Tongue (tissue), 3 donors: ENCODE measurements at places on chromosomes 11 and 22.

GRCh38 chr11:10382518-10382917 is 72.5 kb upstream of the AMPD3 start:
- no peak for DNase-seq

DNA sequence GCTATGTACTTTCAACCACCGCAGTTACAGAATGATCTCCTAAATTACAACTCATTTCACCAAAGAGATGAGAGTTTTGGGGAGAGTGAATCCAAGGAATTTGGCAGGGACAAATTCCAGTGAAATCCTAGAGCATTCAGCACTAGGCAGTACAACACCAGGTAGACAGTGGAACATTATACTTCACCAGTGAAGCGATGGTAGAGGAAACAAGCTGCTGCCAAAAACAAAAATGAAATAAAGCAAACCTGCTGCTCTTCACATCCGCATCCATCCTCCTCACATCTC is 16.9 kb downstream of the SMCO4 start:
- DNase-seq, result no peak

DNA sequence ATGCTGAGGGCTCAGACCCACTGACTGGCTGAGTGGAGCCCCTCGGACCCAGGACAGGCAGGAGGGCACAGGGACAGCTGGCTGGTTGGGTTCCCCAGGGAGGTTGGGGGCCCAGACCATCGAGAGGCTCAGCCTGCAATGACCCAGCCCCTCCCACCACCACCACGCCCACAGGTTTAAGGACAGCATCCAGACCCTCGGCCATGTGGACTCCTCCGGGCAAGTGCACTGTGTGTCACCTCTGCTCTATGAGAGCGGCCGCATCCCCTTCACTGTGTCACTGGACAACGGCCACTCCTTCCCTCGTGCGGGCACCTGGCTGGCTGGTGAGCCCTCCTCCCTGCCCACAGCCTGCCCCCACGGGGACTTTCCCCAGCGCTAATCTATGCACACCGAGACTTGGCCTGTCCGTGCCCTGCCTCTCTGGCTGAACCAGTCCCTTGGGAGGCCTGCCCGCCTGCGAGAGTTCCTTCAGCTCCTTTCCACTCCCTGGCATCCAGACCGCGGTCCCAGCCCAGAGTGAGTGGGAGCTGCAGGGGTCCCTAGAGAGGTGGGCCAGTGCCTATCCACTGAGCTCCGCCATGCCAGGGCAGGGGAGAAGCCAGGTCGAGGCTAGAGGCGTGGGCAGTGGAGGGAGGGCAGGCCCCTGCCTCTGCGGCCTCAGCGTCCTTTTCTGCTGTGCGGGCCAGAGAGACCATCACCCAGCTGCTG is 2.2 kb downstream of the SUSD2 start:
- DNase-seq, result no peak

DNA sequence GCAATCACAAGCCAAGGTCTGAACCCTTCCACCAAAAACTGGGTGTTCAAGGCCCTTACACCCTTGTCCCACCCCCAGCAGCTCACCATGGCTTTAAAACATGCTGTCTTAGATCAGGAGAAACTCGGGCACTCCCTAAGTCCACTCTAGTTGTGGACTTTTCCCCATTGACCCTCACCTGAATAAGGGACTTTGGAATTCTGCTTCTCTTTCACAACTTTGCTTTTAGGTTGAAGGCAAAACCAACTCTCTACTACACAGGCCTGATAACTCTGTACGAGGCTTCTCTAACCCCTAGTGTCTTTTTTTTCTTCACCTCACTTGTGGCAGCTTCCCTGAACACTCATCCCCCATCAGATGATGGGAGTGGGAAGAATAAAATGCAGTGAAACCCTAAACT is 15.0 kb downstream of the HTR3A start:
- no peak for DNase-seq

DNA sequence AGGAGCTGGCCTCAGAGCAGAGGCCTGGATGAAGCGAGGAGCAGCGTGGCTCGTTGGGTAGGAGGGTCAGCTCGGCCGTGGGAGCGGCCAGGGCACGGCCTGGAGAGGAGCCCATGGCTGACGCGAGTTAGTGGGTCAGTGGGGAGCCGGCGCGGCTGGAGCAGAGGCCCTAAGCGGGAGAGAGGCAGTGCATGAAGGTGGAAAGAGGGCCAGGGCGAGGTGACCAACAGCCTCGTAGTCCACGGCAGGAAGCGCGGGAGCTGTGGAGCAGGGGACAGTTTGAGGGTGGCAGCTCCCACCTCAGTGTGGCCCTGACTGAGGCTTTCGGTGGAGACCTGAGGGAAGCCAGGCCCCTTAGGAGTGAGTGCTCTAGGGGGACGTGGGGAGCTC is 24.1 kb downstream of the DCPS start:
- no peak for DNase-seq

DNA sequence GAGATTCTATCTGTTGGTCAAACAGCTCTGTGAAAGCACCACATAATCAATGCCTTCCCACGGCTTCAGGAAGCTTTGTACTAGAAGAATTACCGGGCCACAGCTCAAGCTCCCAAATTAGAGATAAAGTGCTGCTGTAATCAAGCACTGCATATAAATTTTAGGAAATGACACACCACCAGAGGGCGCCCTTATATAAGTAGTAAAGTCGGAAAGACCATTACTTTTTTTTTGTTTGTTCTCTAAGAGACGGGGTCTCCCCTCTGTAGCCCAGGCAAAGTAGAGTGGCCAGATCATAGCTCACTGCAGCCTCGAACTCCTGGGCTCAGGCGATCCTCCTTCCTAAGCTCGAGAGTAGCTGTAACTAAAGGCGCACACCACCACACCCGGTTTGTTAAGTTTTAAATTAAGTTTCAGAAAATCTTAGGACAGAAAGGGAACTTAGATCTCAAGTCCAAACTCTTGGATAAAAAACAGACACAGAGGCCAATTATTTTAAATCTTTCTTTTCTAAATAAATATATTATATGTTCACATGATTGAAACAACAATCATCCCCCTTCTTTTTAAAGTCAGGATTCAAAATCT is 32.6 kb downstream of the PRCP start:
- DNase-seq, result peak; percentile 91

DNA sequence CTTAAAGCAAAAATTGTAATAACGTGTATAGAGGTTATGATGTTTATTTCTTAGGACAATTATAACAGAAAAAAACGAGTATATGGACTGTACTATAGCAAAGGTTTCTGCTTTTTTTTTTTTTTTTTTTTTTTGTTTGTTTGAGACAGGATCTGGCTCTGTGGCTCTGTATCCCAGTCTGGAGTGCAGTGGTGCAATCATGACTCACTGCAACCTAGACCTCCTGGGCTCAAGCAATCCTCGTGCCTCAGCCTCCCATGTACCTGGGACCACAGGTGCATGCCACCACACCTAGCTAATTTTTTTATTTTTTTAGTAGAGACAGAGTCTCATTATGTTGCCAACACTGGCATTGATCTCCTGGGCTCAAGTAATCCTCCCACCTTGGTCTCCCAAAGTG is 39.2 kb downstream of the ZFTA start:
- no peak for DNase-seq

- DNase-seq, result no peak
These were observed 8.7 kb downstream of the SLC16A8 start for GRCh38 chr22:38075105-38075825.

- DNase-seq, result no peak
These were observed 12.9 kb upstream of the LIMK2 start for GRCh38 chr22:31199187-31199586.

DNA sequence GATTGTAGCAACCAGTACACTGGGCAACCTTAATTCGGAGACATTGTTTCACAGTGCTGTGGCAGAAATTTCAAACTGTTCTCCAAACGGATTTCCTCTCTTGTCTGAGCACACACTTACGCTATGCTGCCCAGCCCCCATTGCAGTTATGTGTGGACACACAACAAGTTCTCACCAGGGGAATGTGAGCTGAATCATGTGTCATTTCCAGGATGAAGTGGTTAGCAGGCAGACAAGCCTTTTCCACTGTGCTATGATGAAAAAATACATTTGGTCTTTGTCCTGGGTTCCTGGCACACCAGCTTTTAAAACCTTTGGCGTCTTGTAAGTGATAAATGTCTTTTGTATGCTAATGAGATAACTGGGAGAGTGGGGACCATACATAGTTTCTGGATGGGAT is 46.9 kb upstream of the SYT9 start:
- no peak for DNase-seq

- peak; percentile 69 for DNase-seq
These were observed 8.5 kb downstream of the YPEL4 start for GRCh38 chr11:57641011-57641807.

DNA sequence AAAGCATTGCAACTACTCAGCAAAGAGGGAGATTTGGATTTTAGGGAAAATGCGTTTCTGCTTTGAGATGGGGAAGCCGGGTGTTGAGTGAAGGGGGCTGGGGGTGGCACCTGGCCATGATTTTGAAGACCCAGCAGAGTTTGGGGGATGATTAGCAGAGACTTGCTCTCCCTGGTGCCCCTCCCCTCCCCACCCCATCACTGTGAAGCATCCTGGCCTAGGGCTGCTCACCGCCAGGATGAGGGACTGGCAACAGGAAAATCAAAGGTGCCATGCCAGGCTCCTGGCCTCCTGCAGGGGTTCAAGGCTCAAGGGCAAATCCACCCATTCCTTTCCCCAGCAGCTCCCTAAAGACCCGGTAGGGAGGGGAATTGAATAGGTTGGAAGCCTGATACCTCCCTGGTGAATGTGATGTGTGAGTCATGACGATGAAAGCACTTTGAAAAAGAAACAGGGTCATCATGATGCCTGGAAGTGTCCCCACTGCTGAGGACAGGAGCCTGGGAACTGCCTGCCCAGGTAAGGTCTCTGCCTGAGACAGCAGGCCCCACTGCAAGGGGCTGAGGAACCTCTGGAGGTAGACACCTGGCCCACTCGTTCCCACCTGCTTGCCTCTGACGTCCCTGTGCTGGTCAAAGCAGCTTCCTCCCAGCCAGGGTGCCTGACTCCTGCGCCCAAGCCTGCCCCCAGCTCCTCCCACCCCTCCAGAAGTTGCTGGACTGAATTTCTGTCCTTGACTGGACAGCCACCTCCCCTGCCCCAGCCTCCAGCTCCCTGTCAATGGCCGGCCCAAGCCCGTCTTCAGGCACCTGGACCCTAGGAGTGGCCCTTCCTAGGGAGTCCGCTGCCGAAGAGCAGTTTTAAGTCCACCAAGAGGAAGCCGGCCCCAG is 1.7 kb downstream of the CHST1 start:
- DNase-seq, result no peak

GRCh38 chr11:63920939-63921417 is 4.0 kb upstream of the RCOR2 start:
- peak; percentile 38 for DNase-seq

- DNase-seq, result peak; percentile 90
These were observed 40.6 kb downstream of the OR4D9 start for GRCh38 chr11:59551659-59552521.

DNA sequence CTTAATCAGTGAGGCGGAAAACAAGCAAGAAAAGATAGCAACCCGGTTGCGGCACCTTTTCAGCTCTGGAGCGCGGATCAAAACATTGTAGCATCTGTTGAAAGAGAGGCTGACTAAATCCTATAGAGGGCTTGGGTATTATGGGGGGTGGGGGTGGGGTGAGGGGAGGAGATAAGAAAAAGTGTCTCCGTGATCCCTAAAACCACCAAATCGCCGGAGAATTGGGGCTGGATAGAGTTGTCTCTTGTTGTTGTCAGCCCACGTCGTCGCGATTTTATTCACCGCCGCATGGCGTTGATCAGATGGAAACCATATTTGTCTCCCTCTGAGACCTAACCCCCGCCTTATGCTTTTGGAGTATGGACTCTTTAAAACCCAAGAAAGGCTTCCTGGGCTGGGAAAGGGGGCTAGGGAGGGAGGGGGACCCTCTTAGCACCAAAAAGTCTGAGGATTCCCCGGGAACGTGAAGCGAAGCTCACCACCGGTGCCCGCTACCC is 13.0 kb downstream of the PAX6 start:
- no peak for DNase-seq

GRCh38 chr11:103637831-103638230 is 398.6 kb upstream of the DDI1 start:
- no peak for DNase-seq

GRCh38 chr22:49779211-49779610 is 48.5 kb downstream of the BRD1 start:
- peak; percentile 78 for DNase-seq

DNA sequence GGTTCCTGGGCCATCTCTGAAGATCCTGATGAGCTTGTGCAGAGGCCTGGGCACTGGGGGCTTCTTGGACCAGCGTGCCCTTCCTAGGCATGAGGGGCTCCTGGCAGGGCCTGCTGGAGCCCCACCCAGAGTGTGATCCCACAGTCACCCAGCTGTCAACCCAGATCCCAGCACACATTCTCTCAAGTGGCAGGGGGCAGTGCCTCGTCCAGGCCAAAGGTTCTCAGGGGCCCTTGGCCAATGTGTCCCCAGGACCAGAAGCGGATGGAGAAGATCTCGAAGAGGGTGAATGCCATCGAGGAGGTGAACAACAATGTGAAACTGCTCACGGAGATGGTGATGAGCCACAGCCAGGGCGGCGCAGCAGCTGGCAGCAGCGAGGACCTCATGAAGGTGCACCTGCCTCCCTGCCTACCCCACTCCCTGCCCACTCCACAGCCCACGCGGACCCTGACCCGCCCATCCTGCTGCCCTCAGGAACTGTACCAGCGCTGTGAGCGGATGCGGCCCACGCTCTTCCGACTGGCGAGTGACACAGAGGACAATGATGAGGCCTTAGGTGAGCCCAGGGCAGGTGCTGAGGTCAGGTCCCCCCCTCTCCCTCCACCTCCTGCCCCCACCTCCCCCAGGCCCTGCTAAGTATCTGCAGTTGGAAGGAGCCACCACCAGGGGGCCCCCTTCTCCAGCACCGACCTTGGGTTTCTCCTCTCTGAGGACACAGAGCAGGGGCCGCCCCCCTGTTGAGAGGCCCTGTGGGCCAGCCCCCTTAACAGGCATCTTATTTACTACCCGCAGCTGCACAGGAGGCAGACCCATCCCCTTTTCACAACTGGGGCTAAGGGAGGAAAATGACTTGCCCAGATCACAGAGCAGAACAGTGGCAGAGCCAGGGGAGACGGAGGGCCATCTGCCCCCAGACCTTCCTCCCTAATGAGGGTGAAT is 14.7 kb downstream of the GGA1 start:
- peak; percentile 86 for DNase-seq

DNA sequence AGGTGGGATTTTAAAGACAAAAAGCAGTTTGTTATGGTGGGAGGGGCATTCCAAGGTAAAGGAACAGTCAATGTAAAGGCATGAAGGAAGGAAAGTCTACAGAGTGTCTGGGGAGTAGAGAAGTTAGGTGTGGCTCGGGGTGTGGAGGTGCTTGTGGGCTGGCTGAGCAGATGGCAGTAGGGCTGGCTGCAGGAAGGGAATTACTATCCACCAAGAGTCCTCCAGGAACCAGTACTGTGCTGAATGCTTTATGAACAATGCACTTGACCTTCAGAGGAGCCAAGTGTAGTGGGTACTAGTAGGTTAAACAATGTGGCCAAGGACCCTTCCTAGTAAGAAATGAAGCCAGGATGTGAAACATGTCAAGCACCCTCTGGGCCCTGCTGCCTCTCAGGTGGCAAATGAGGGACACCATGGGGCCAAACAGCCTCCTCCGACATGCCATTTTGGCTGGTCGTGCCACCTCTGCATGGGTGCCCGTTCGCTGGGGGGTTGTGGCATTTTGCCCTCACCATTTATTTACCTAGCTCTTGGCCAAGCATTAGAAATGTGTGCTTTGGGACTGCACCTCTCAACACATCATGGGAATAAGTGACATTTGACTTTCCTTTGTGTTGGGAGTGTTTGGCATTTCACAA is 123.6 kb upstream of the TENM4 start:
- DNase-seq, result no peak

GRCh38 chr11:76750746-76751145 is 32.4 kb upstream of the TSKU start:
- no peak for DNase-seq
